ENCODE measurements at places on chromosomes 6 and 20.

- DNase-seq = no peak
These were observed 22.8 kb upstream of the RBBP8NL start for GRCh38 chr20:62449951-62450691.

- DNase-seq = no peak
These were observed 116.7 kb upstream of the NRSN1 start for GRCh38 chr6:24009319-24009718.

GRCh38 chr20:62846166-62846890, 15.3 kb downstream of the TCFL5 start:
- DNase-seq = no peak

DNA sequence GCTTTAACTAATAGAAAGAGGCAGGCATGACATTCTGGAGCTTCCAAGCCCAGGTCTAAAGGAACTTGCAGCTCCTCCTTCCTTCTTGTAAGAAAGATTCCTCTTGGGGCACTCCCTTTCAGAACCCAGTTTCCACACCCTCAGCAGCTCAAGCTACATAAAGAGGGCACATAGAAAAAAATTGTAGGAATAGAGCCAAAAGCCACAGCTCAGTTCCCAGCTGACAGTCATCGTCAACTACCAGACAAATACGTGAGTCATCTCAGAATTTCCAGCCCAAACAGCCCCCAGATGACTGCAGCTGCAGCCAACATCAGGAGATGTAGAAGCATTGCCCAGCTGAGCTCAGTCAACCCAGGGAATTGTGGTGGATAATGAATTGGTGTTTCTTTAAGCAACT, 349.8 kb upstream of the ARID1B start:
- DNase-seq = no peak

GRCh38 chr6:91082311-91082832, 495.5 kb upstream of the MAP3K7 start:
- no peak for DNase-seq

DNA sequence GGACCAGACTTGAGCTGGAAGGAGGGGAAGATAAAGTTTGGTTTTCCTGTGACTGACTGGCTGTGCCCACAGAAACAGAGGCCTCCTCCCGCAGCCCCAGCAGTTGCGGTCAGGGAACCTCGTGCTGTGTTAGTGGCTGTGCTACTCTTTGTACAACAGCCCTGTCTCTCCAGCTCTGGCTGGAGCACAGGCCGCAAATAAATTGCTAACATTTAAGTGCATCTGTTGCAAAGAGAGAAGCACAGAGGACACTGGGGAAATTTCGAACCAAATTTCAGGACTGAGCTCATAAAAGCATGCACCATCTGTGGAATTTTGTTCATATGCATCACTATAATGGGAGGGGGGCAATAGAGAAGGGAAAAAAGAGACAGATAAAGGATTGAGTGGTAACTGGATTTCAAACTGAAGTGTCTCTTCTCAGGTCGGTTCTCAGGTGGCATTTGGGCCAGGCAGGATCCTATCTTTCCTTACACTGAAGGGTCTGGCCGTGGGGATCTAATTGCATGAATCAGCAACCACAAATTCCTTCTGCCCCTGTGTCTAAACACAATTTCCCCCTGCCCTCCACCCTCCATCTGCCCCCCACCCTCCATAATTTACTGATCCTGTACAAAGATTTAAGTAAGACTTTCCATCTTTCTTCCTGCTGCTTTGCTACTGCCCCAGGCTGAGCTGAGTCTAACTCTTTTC, 88.9 kb upstream of the ATXN1 start:
- no peak for DNase-seq

- no peak for DNase-seq
These were observed at the start of gene MRAP2 for GRCh38 chr6:84033523-84034451. TSS of gene MRAP2 (plus strand) at chr6:84033772. CDS start at chr6:84055319, 21,547 bp downstream.

DNA sequence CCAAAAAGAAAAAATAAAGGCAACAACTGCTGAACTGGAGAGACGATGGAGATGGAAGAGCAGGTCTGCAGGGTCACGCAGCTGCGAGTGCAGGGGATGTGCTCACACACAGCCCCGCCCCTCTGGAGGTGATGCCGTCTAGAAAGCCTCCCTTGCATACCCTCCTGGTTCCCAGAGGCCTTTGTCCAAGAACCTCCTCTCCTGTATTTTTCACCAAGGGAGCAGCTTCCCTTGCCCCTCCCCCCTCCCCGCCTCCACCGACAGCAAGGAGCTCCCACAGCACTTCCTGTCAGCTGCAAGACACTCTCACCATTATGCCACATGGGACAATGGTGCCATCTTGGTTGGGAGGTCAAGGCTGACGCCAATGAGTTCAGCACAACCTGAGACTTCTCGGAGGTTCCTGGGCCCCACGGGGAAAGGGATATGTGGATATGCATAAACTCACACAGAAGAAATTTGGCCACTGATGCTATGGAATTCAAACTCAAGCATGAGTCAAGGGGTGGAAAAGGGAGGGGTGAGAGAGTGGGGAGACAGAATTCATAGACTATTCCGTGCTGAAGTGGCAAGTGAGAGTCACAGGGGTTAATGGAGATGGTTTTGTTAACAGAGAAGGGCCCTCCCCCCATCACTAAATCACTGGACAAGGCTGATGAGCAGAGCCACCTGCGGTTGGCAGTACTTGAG, 132.9 kb downstream of the SCML4 start:
- no peak for DNase-seq

GRCh38 chr6:100237821-100238220, 226.9 kb downstream of the SIM1 start:
- DNase-seq = no peak

GRCh38 chr20:44052166-44052565, 134.8 kb downstream of the JPH2 start:
- no peak for DNase-seq

- DNase-seq = no peak
These were observed 987.5 kb downstream of the HACE1 start for GRCh38 chr6:103872233-103872632.

DNA sequence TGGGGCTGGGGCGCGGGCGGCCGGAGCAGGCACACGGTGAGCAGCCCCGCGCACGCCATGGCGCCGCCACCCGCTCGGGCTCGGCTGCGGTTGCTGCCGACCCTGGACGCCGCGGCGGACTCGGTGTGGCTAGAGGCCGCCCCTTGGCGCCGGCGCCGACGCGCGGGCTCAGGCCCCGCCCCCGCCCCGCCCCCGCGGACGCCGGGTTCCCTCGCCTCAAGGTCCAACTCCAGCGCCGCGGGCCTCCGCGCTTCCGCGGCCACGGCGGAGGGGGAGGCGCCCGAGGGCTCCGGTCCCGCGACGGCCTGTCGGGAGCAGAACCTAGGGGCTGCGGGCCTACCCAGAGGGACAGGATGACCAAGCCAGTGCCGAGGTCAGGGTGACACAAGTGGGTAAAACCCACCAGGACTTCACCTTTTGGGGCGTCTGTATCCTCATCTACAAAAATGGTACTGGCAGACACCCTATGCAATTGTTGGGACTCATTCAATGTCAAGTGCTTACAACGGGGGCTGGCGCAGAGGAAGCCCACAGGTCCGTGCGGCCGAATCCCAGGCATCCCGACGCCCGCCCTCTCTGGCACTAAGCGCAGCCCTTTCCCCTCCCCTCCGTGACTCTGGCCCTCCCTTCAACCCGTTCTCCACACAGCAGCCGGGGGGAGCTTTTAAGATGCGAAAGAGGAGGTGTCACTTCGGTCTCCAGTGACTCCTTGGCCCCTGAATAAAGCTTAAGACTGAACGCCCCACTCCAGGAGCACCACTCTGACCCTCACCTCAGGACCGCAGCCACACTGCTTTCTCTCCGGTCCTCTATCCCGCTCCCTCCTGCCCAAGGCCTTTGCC, at the start of gene NECAB3:
NECAB3 (minus strand) TSS at position 135 of the 842 bp plus-strand sequence; CDS start at position 59, 76 bp downstream.
- DNase-seq = no peak

- no peak for DNase-seq
These were observed 19.5 kb downstream of the SLC22A1 start for GRCh38 chr6:160141001-160141726.

DNA sequence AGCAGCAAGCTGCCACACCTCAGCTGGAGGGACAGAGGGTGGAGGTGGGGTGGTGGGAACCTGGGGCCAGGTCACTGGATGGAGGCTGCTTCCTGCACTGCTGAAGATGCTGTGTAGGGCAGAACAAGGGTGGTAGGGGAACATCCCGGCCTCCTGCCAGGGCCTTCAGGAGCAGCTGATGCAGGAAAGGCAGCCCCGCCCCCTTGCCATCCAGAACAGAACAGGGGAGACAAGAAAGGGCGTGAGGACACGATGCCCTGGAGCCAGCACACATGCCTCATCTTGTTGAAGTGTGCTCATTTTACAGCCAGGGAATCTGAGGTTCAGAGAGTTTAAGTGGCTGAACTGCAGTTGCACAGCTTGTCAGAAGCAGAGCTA, 43.1 kb upstream of the PHACTR3 start:
- no peak for DNase-seq

- no peak for DNase-seq
These were observed 28.9 kb downstream of the CLIC5 start for GRCh38 chr6:45986746-45987274.

DNA sequence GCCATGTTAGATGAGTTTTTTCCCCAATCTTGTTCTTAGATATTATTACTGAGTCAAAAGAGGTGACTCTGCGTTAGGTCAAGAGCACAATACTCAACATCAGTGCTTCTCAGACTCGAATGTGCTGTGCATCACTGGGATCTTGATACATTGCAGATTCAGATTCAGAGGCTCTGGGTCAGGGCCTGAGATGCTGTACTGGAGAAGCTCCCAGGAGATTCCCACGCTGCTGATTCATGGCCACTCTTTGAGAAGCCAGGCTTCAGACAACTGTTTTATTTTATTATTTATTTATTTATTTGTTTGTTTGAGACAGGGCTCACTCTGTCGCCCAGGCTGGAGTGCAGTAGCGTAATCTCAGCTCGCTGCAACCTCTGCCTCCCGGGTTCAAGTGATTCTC, 41.4 kb upstream of the ARID1B start:
- no peak for DNase-seq

DNA sequence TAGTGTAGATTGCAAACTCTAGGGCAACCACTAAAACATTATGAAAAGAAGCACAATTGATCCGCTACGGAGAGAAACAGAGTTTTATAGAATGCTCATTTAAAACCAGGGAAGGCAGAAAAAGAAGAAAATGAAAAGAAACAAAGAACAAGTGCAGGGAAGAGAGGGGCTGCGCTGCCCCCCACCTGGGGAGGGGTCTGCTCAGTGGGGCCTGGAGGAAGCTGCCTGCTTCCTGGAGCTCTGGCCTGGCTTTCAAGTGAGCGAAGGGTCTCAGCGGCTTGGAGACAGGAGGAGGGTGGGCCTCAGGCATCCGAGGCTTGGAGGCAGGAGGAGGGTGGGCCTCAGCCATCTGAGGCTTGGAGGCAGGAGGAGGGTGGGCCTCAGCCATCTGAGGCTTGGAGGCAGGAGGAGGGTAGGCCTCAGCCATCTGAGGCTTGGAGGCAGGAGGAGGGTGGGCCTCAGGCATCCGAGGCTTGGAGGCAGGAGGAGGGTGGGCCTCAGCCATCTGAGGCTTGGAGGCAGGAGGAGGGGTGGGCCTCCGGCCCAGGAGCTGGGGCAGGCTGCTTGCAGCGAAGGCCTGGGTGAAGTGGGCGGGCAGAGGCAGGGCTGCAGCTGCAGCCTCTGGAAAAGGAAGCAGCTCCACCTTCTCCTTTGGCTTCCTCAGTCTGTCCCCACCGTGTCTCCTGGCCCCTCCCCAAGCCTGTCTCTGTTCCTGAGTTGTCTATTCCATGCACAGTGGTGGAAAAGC, 406.3 kb downstream of the TAF4 start:
- DNase-seq = no peak

DNA sequence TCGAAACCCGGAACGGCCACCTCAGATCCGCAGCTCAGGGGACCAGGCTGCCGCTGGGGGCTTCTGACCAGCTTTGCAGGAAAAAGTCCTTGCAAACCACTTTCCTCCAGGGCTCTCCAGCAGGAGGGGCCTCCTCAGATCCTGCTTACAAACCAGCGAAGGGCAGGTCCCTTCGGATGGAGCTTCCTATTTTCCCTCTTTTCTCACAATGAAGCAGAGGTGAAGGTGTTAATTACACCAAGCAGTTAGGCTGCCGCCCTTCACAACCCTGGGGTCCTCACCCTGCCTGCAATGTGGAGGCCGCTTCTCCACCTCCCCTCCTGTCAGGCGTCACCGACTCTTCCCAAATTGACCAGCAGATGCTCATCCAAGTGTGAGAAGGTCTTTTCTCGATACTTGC, 5.7 kb downstream of the ARHGAP40 start:
- no peak for DNase-seq

DNA sequence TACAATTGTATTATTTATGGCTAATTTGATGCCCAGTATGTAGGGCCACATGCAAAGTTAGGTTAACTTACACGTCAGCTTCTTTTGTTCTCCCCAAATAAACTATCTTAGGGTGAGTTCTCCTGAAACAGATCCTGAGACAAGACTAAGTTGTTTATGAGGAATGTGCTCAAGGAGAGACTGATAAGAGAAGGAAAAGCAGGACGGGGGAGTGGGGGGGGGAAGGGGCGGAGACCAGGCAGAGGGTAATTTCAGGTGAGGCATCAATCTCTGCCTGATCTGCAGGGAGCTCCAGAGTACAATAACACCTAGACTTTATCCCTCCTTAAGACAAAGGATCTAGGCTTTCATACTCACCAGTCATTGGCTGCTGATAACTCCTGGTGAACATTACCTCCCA, 220.6 kb upstream of the BTBD3 start:
- DNase-seq = no peak

- DNase-seq = no peak
These were observed 21.2 kb downstream of the RAMACL start for GRCh38 chr6:166565084-166565967.

GRCh38 chr6:77106992-77107391, 356.3 kb downstream of the HTR1B start:
- no peak for DNase-seq

- DNase-seq = no peak
These were observed 4.1 kb upstream of the MOXD1 start for GRCh38 chr6:132405143-132405915.

- no peak for DNase-seq
These were observed 147.5 kb downstream of the BMP2 start for GRCh38 chr20:6914986-6915385.

- no peak for DNase-seq
These were observed 115.5 kb upstream of the AFDN start for GRCh38 chr6:167711211-167711610.

DNA sequence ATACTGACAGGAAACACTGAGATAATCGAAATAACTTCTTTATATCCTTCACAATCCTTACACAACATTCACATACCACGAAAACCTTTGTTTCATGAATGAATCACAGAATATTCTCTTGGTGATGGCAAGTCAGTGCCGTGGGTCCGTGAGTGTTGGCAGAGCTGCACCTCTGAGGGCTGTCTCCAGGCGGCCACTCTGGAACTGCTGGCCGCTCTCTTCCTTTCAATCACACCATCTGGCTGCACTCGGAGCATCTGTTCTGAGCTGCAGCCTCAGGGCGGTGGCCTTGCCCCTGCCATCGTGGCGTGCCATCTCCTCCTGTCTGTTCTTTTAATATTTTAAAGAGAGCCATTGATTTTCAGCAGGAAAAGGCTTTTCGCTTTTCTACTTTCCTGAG, 129.4 kb upstream of the AFDN start:
- DNase-seq = no peak

GRCh38 chr20:3744037-3744436, 11.6 kb downstream of the HSPA12B start:
- no peak for DNase-seq
